Activated CD4-positive, alpha-beta memory T cell treated with anti-CD3 and anti-CD28 coated beads for 36 hours (primary cell): ENCODE measurements at places on chromosomes 2 and 18. TPM values are rescaled to one million over a fixed set of nuclear protein-coding genes. Genes with fewer than 3 reads are reported as not detected.

DNA sequence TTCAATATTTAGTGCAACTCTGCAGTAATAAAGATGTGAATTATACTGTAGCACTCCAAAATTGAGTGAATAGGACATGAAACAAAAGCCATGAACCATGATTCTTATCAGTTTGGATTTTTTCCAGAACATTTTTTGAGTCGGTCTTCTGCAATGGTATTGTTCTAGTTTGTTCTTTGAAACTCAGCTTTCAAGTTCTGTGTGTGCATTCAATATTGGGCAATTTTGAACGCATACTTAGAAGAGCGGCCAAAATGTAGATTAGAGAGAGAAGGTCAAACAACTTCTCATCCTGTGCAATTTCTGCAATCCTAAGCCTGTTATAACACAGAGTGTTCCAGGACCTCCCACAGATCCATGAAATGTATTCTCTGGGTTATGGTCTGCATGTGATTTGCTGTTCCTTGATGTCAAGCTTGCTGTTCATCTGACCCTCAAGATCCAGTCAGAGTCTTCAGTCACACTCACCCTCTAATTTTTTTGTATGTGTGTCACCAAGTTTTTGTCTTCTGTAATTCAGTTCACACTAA, 48.3 kb downstream of the TSPYL6 start:
- no peaks in the 10 kb centered on the region for H3K36me3 ChIP-seq
- no peak overlapping the region for H3K27ac ChIP-seq
- DNase-seq, result no peak
- no peak overlapping the region for H3K4me3 ChIP-seq
- H3K4me1 ChIP-seq, result no peaks in the 10 kb centered on the region

- DNase-seq, result peak; percentile 3
- no peak overlapping the region for H3K4me3 ChIP-seq
- no peak overlapping the region for H3K27ac ChIP-seq
- H3K4me1 ChIP-seq, result no peaks in the 10 kb centered on the region
- H3K27me3 ChIP-seq, result peaks cover 13% of the 10 kb centered on the region
- peaks cover 8% of the 10 kb centered on the region for H3K36me3 ChIP-seq
Measured at GRCh38 chr2:240231838-240232244, 91.4 kb upstream of the OTOS start.

The EMX1 gene
- total RNA-seq, result not detected

DNA sequence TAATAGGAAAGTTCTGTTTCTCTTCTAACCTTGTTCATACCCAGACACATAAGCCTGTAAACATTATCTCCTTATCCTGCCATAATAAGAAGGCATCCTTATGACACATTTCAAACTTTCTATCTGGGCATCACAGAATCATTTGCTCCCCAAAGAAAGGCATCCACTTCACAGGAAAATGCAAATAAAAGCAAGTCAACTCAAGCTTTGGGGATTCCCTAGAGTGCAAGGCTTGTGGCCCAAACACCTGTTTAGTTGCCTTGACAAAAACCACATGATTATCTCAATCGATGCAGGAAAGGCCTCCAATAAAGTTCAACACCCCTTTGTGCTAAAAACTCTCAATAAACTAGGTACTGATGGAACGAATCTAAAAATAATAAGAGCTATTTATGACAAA, 195.7 kb upstream of the GALNT5 start:
- H3K27ac ChIP-seq, result no peak overlapping the region
- DNase-seq, result no peak
- no peaks in the 10 kb centered on the region for H3K27me3 ChIP-seq

The TRIB2 gene
- 4.9 TPM for total RNA-seq

DNA sequence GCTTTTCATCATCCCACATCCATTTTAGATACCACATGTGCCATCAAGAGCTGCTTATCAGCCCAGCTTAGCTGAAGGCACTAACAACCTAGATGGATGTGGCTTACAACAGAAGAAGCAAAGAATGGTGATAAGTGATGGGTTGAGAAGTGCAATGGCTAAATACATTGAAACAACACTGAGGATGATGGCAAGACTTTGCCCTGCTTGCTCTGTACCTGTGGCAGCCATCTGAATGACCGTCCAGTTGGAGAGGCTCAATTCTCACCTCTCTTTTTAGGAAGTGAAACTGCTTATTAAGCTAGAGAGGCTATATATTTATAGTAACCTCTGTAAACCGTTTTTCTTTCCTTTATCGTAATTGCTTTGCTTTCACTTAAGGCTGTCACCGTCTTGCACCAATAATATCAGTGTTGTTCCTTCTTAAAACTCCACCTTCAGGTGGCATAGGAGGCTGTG, 5.7 kb downstream of the GPATCH11 start:
- H3K27ac ChIP-seq, result no peak overlapping the region
- no peak overlapping the region for H3K4me3 ChIP-seq
- peaks cover 21% of the 10 kb centered on the region for H3K36me3 ChIP-seq

DNA sequence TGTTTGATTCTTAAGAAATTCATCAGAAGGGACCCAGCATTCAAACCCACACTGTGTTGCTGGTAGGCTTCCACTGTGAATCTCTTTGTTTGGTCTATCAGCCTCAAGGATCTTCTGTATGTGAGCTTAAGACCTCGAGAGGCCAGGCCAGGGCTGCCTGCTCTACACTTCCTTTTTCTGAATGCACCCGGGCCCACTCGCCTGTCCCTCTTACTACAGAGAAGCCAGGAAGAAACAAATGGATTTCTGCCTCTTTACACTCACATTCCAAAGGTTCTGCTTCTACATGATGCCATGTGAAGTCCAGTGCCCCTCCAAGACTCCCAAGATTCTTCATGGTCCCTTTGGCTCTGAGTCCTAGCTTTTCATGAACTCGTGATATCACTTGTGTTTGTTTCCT, 25.4 kb upstream of the MRPL19 start:
- H3K36me3 ChIP-seq, result no peaks in the 10 kb centered on the region
- no peak overlapping the region for H3K4me3 ChIP-seq
- no peak overlapping the region for H3K27ac ChIP-seq
- H3K4me1 ChIP-seq, result no peaks in the 10 kb centered on the region
- peaks cover 24% of the 10 kb centered on the region for H3K27me3 ChIP-seq

DNA sequence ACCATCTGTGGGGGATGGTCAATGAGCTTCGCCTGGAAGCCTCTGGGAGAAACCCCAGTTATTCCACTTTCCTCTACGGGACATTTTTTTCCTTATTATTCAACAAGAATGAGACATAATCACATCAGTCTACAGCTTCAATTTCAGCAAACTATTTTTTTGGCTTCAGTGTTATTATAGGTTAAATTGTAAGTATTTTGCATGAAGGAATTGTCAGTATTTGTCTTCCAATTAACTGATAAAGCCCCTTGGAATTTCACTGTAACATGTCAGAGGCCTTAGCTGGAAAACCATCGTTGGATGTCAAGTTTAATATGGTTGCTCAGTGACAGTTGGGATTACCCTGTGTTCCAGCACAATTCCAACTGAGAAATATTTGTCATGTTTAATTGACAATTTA, 480.9 kb upstream of the CHST9 start:
- no peaks in the 10 kb centered on the region for H3K4me1 ChIP-seq
- no peaks in the 10 kb centered on the region for H3K27me3 ChIP-seq
- no peak for DNase-seq
- no peak overlapping the region for H3K27ac ChIP-seq

The REL gene
- total RNA-seq, result 38.1 TPM

DNA sequence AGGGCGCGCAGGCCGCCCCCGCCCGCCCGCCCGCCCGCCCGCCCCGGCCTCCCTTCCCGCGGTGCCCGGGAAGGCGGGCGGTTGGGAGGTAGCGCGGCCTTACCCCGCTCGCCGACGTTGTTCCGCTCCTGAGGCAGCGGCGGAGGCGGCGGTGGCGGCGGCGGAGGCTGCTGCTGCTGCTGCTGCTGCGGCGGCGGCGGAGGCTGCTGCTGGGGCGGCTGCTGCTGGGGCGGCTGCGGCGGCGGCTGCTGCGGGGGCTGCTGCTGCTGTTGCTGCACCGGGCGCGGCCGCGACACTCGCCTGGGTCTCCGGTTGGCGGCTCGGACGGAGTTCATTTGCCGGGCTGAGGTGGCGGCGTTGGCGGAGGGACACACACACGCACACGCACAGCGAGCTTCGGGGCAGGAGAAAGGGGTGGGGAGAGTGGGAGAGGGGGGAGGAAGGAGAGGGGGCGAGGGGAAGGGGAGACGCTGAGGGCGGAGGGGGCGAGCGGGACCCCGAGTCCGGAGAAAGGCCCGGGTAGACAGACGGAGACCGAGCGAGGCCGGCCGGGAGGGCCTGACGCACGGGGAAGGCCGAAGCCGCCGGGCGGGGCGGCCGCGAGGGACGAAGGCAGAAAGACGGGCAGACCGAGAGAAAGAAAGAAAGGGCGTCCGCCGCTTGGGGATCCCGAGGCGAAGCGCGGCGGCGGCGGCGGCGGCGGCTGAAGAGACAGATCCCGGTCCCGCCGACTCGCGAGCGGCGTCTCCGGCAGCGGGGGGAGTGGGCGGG, 727 bp downstream of the FBXO11 start:
- H3K27me3 ChIP-seq, result no peaks in the 10 kb centered on the region
- peak overlapping the region; percentile 88 for H3K4me3 ChIP-seq
- H3K36me3 ChIP-seq, result peaks cover 8% of the 10 kb centered on the region
- peak overlapping the region; percentile 91 for H3K27ac ChIP-seq
- peak; percentile 68 for DNase-seq

The CSRNP3 gene
- total RNA-seq, result not detected

DNA sequence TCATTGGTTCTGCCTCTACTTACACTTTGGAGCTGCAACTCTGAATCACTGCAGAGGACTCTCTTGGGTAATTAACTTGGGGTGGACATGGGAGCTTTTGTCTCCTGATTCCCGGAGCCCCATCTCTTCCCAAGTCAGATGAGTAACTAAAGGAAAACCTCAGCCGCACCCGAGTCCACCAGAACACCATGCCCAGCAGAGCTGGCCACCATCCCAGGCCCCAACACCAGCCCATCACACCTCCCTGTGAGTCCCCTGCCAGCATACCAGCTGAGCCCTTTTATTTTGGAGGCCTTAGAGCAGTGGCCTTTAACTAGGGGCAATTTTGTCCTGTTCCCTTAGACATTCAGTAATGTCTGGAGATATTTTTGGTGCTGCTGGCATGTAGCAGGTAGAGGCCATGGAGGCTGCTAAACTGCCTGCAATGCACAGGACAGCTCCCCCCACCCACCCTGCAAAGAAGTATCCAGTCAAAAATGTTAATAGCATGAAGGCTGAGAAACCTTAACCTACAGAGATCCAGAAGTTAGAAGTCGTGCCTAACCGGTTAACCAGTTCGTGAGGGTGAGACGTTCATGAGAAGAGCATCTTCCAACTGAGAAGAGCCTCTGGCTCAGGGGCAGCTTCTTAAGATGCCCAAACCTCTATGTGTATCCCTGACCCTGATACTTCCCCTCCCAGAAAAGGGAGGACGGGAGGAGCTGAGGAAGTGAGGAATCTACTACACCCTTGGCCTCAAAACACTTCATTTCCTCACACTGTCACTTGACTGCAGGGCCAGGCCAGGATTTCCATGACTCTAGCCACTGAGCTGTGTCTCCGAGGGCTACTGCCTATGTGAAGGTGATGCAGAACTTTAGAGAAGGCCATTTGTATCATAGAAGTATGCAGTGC, 139.9 kb upstream of the EPAS1 start:
- H3K4me1 ChIP-seq, result no peaks in the 10 kb centered on the region
- no peak for DNase-seq
- no peak overlapping the region for H3K4me3 ChIP-seq

The EVA1A gene
- total RNA-seq, result not detected

The ANKRD29 gene
- not detected for total RNA-seq

The NETO1 gene
- total RNA-seq, result not detected

The FLACC1 gene
- 0.67 TPM for total RNA-seq

- DNase-seq, result peak; percentile 87
- H3K4me3 ChIP-seq, result peak overlapping the region; percentile 17
- peaks cover 22% of the 10 kb centered on the region for H3K36me3 ChIP-seq
- H3K27ac ChIP-seq, result peak overlapping the region; percentile 68
Measured at GRCh38 chr2:233100192-233100998, 40.3 kb downstream of the INPP5D start.

The MTIF2 gene
- 43.2 TPM for total RNA-seq

The SEH1L gene
- total RNA-seq, result 92.5 TPM

GRCh38 chr2:26820932-26821331, 27.0 kb upstream of the DPYSL5 start:
- H3K27ac ChIP-seq, result no peak overlapping the region
- no peak overlapping the region for H3K4me3 ChIP-seq

- no peak overlapping the region for H3K27ac ChIP-seq
- no peaks in the 10 kb centered on the region for H3K4me1 ChIP-seq
- DNase-seq, result no peak
Measured at GRCh38 chr2:46657042-46657504, 177.7 kb downstream of the TMEM247 start.

The HDLBP gene
- total RNA-seq, result 251 TPM

The ZDBF2 gene
- total RNA-seq, result 7.8 TPM

GRCh38 chr2:28364610-28365009, 28.0 kb upstream of the FOSL2 start:
- H3K36me3 ChIP-seq, result no peaks in the 10 kb centered on the region
- no peak overlapping the region for H3K4me3 ChIP-seq
- peaks cover 73% of the 10 kb centered on the region for H3K4me1 ChIP-seq
- no peak overlapping the region for H3K27ac ChIP-seq

DNA sequence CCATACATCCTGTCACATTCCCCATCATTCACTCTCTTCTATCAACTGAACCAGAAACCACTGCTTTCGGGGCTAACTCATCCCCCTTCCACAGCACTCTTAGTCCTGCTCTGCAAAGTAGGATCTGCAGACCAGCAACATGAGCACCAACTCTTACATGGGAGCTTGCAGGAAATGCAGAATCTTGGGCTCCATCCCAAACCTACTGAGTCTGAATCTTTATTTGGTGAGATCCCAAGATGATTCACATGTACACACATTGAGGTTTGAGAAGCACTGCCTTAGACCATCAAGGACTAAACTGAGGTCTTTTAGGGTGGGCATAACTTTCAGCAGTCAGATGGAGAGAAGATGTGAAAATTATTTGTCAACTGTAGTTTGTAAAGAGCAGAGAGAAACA, 235.6 kb upstream of the EPHA4 start:
- DNase-seq, result no peak
- H3K4me3 ChIP-seq, result no peak overlapping the region
- no peak overlapping the region for H3K27ac ChIP-seq

- H3K27me3 ChIP-seq, result no peaks in the 10 kb centered on the region
- H3K27ac ChIP-seq, result no peak overlapping the region
- no peaks in the 10 kb centered on the region for H3K4me1 ChIP-seq
- no peak for DNase-seq
Measured at GRCh38 chr2:179057737-179058136, 7.8 kb upstream of the CCDC141 start.

DNA sequence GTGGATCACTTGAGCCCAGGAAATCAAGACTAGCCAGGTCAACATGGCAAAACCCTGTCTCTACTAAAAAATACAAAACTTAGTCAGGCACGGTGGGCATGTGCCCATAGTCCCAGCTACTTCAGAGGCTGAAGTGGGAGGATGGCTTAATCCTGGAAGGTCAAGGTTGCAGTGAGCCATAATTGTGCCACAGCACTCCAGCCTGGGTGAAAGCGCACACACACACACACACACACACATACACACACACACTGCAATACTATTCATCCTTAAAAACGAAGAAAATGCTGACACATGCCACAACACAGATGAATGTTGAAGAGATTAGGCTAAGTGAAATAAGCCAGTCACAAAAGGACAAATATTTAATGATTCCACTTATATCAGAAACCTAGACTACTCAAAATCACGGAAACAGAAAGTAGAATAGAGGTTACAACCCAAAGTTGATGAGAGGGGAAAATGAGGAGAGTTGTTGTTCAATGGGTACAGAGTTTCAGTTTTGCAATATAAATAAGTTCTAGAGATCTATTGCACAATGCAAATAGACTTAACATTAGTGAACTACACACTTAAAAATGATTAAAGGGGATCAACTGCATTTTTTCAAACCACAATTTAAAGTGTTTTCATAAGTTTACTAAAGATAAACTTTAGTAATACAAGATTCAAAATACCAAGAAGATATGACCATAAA, 114.5 kb downstream of the USP34 start:
- peak overlapping the region; percentile 38 for H3K27ac ChIP-seq
- H3K36me3 ChIP-seq, result peaks cover 39% of the 10 kb centered on the region
- H3K4me1 ChIP-seq, result peaks cover 39% of the 10 kb centered on the region
- no peaks in the 10 kb centered on the region for H3K27me3 ChIP-seq
